ENCODE measurements at places on chromosomes 5 and 9. TPM values are rescaled to one million over a fixed set of nuclear protein-coding genes. Genes with fewer than 3 reads are reported as not detected.

Gene PFN3
- not detected for total RNA-seq

Gene BSPRY
- total RNA-seq: 0.48 TPM

Gene EQTN
- not detected for total RNA-seq

Gene CD274
- 6.6 TPM for total RNA-seq

Gene MLANA
- not detected for total RNA-seq

Gene MAT2B
- total RNA-seq: 47.6 TPM

Gene NUTM2F
- not detected for total RNA-seq

Gene NUP188
- total RNA-seq: 23.5 TPM

DNA sequence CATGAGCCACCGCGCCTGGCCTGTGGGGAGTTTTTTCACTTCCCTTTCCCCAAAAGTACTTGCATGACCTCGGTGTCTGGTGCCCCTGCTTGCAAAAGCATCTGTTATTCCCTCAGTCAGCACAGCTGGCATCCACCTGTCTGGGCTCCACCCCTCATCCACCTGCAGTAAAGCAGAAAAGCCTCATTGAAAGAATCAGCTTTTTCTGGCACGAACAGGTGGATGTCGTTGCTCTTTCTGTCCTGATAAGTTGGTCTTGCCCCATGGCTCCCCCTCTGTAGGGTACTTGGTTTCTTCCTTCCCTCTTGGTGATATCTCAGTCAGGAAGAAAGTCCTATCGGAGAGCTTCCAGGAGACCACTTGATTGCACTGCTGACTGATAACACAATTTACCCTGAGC is 37.4 kb downstream of the WWC1 start:
- H3K27ac ChIP-seq: no peak overlapping the region
- H3K36me3 ChIP-seq: no peaks in the 10 kb centered on the region
- no peak for DNase-seq
- no peaks in the 10 kb centered on the region for H3K27me3 ChIP-seq
- no peaks in the 10 kb centered on the region for H3K4me1 ChIP-seq

GRCh38 chr9:109708451-109708945 is 71.5 kb upstream of the PALM2AKAP2 start:
- H3K36me3 ChIP-seq: no peaks in the 10 kb centered on the region
- no peaks in the 10 kb centered on the region for H3K27me3 ChIP-seq
- H3K27ac ChIP-seq: peak overlapping the region; percentile 30

DNA sequence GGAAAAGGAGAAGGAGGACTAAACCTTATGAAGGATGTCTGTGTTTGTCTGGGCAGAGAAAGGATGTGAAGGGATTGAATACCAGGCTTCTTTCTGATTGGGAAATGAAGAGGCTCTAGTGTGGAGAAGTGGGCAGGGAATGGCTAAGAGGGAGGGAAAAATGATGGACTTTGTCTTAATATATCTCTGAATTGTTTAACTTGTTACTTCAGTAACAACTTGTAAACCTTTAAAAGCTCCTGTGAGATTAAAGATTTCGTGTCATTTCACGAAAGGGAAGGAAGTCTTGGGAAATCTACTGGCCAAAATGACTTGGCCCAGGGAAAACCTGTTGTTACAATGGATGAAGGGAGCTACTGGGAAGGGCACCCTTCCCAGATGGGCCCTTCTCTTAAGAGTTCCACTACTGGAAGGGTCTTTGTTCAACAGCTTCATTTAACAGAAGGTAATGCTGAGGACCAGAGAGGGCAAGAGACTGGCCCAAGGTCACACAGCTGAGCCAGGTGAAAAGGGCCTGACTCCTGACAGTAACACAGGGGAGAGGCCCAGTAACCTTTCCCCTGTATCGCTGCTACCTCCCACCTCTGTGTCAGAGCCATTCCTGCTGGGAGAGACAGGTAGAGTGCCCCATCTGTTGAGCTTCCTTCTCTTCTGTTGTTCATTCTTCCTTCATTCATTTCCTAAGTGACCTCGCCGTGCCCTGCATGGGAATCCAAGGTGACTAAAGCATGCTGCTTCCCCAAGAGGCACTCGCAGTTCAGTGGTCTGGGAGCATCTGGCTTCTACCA is 5.1 kb upstream of the TCOF1 start:
- H3K4me1 ChIP-seq: no peaks in the 10 kb centered on the region
- H3K27ac ChIP-seq: no peak overlapping the region
- no peaks in the 10 kb centered on the region for H3K27me3 ChIP-seq

DNA sequence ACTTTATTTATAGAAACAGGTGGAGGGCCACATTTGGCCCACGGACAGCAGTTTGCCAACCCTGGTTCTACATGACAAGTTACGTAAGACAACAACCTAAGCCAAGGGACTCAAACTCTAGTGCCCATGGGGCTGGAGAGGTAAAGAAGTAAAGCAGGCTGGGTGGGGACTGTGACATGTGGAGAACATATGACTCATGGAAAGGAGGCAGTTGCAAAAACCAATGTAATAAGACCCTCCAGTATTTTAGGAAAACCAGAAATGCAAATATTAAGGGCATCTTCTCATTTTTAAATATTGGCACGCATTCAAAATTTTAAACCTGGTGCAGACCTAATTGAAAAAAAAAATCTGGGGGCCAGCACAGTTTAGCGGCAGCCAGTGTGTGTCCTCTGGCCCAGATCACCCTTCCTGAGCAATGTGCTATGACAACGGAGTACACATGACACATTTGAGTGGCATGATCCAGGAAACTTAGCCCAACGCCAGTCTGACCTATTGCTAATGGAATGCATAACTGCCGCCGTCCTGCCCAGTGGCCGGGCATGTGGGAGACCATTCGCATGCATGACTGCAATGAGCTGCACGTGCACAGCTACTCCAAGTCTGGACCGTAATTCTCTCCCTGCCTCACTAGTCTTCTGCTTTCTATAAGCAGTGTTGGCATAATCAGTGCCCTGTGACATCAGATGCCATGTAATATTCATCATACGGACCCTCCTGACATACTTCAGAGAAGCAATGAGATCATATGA is 97.2 kb downstream of the SH3TC2 start:
- H3K4me1 ChIP-seq: peaks cover 35% of the 10 kb centered on the region
- H3K4me3 ChIP-seq: no peak overlapping the region
- no peaks in the 10 kb centered on the region for H3K36me3 ChIP-seq
- peak; percentile 86 for DNase-seq
- H3K27ac ChIP-seq: peak overlapping the region; percentile 48

GRCh38 chr9:127214421-127215267 is 49.9 kb upstream of the GARNL3 start:
- H3K4me3 ChIP-seq: no peak overlapping the region
- DNase-seq: no peak

DNA sequence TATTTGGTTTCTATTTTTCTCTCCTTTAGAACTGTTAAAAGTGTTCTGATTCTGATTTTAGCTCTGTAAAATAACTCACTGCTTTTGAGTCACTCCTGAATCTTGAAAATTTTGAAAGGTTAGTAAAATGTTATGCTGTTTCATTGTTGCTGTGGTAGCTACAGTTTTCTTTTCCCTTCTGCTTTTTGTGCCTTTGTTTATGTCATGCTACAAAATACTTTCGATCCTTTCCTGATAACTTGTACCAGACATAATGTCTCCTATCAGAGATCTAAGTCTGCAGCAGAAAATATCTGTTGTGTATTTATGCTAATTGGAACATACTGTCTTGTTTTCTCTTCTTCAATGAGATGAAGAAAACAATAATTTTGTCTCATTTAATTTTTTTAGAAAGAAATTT is 26.9 kb upstream of the CEP120 start:
- DNase-seq: no peak
- no peaks in the 10 kb centered on the region for H3K36me3 ChIP-seq
- H3K4me3 ChIP-seq: no peak overlapping the region
- no peak overlapping the region for H3K27ac ChIP-seq

DNA sequence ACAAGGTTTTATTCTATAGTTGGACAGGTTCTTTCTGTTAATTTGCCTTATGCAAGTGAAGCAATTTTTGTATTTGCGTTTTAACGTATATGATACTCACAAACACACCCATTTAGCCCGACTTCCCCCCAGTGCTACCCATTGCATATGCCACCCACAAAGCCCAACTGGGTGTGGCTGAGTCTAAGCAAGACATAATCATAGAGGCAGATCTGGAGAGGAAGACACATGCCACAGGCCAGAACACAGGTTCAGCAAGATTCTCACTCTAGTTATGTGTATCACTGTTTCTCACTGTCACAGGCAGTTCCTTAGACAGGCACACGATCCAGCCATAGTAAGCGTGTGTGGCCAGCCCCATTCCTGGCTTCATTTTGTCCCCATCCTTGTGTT is 29.0 kb upstream of the PUM3 start:
- H3K27me3 ChIP-seq: no peaks in the 10 kb centered on the region
- no peak overlapping the region for H3K4me3 ChIP-seq
- no peak overlapping the region for H3K27ac ChIP-seq
- no peaks in the 10 kb centered on the region for H3K36me3 ChIP-seq

DNA sequence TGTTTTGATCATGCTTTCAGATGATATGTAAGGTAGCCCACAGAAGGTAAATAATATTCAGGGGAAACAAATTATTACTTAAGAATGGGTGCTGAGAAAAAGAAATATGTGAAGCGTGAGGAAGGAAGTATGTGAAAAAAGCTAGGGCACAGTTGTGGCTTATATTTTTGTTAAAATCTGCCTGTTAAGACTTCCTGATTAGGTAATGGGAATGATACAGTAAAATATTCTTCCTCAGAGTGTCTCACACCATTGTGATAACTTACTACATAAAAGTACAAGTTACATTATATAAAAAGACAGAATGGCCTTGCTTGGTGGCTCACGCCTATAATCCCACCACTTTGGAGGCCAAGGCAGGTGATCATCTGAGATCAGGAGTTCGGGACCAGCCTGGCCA is 18.7 kb upstream of the PARP8 start:
- H3K36me3 ChIP-seq: no peaks in the 10 kb centered on the region
- H3K27ac ChIP-seq: no peak overlapping the region
- no peak for DNase-seq
- H3K4me3 ChIP-seq: no peak overlapping the region
- no peaks in the 10 kb centered on the region for H3K27me3 ChIP-seq

DNA sequence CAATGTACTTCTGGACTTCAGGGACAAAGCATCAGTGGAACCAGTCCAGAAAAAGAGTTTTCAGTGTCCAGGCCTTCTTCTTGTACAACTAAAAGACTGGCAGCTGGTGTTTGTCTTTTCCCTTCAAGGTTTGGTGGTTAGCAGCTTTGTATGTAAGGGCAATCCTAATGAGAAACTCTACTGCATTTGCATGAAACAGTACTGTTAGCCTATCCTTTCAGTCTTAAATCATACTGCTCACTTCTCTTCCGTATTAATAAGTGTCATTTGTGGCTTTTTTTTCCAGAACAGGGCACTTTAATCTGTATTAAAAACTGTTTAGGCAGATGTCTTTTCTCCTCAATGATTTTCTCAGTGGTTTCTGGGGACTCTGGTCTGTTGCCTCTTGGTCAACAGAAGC is 48.9 kb downstream of the FAM174A start:
- DNase-seq: no peak
- no peaks in the 10 kb centered on the region for H3K27me3 ChIP-seq
- no peaks in the 10 kb centered on the region for H3K4me1 ChIP-seq
- no peak overlapping the region for H3K4me3 ChIP-seq

DNA sequence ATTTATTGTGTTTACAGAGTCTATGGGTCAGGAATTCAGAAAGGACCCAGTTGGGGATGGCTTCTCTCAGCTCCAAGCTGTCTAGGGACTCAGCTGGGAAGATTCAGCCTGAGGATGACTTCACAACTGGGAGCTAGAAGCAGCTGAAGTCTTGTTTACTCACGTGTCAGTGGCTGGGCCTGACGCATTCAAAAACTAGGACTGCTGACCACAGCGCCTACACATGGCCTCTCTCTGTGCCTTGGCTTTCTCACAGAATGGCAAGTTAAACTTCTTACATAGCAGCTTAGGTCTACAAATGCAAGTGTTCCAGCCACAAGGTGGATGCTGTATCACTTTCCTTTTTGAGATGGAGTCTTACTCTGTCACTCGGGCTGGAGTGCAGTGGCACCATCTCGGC is 16.3 kb upstream of the PPP2CA start:
- H3K4me3 ChIP-seq: no peak overlapping the region
- H3K36me3 ChIP-seq: no peaks in the 10 kb centered on the region
- DNase-seq: no peak
- peak overlapping the region; percentile 77 for H3K27ac ChIP-seq

- no peaks in the 10 kb centered on the region for H3K4me1 ChIP-seq
- DNase-seq: no peak
- no peaks in the 10 kb centered on the region for H3K27me3 ChIP-seq
- no peak overlapping the region for H3K27ac ChIP-seq
These were observed 774.7 kb upstream of the EDIL3 start for GRCh38 chr5:85159395-85159794.

- no peaks in the 10 kb centered on the region for H3K27me3 ChIP-seq
- H3K4me1 ChIP-seq: no peaks in the 10 kb centered on the region
- DNase-seq: no peak
- no peaks in the 10 kb centered on the region for H3K36me3 ChIP-seq
These were observed 288.7 kb downstream of the FBXL17 start for GRCh38 chr5:108093186-108093585.

- H3K4me1 ChIP-seq: no peaks in the 10 kb centered on the region
- H3K27me3 ChIP-seq: no peaks in the 10 kb centered on the region
- H3K27ac ChIP-seq: no peak overlapping the region
- DNase-seq: no peak
- H3K36me3 ChIP-seq: no peaks in the 10 kb centered on the region
These were observed 162.3 kb upstream of the ZNF462 start for GRCh38 chr9:106700676-106701075.

GRCh38 chr9:77883846-77884771 is 147.5 kb downstream of the GNAQ start:
- H3K27me3 ChIP-seq: no peaks in the 10 kb centered on the region
- H3K4me1 ChIP-seq: no peaks in the 10 kb centered on the region
- no peaks in the 10 kb centered on the region for H3K36me3 ChIP-seq
- H3K4me3 ChIP-seq: no peak overlapping the region
- no peak for DNase-seq

DNA sequence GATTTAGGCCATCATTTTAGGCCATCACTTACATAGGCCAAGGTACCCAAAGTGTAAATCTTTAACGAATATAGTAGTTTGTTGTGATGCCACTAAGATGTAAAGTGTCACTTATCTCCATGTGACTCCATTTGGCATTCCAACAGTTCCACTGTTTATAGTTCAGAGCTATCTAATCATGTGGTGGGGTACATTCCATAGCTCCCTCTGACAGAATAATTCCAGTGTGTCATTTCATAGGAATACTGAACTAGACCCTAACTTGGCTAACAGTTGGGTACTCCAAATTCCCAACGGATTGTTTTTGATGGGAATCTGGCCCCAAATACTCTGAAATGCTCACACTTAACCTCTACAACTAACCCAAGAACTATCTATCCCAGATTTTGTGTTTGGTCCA is 76.7 kb upstream of the FST start:
- no peak overlapping the region for H3K4me3 ChIP-seq
- no peak for DNase-seq
- no peak overlapping the region for H3K27ac ChIP-seq
- H3K27me3 ChIP-seq: no peaks in the 10 kb centered on the region

DNA sequence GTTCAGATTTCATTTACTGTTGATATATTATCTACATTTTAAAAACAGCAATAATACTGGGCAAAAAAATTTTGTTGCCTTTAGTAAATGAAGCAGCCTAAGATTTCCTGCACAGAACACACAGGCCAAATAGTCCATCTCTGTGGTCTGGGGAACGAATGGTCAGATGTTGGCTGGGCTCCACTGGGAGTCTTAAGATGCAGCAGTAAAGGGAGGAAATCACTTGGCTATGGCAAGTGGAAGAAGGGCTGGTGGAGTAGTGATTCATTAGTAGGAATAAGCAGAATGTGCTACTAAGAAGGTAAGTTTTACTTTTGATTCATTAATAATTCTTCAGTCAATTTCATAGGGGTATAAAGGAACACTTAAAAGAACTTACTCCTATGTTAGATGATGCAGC is 91.1 kb upstream of the ARRDC3 start:
- no peak for DNase-seq
- H3K36me3 ChIP-seq: no peaks in the 10 kb centered on the region
- no peak overlapping the region for H3K27ac ChIP-seq
- H3K4me1 ChIP-seq: no peaks in the 10 kb centered on the region

Data from right atrium auricular region (tissue), 2 donors.